ENCODE measurements at places on chromosomes 12 and 14. TPM values are rescaled to one million over a fixed set of nuclear protein-coding genes. Genes with fewer than 3 reads are reported as not detected.

- no peak for DNase-seq
Measured at GRCh38 chr14:85401384-85401783, 128.6 kb upstream of the FLRT2 start.

DNA sequence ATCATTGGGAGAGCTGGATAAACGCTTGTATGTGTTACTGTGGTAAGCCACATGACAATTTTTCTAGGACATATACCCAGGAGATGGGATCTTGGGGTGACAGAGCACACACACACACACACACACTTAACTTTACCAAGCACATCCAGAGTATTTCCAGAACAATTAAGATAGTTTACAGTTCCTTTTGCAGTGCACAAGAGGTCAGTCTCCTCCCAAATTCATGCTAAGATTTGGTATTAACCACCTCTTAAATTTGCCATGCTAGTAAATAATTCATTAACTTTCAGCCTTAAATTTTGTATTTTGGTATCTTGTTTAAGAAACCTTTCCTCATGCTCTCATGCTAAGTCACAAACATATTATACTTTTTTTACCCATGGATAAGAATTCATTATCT is 33.9 kb upstream of the LIMA1 start:
- no peak for DNase-seq

DNA sequence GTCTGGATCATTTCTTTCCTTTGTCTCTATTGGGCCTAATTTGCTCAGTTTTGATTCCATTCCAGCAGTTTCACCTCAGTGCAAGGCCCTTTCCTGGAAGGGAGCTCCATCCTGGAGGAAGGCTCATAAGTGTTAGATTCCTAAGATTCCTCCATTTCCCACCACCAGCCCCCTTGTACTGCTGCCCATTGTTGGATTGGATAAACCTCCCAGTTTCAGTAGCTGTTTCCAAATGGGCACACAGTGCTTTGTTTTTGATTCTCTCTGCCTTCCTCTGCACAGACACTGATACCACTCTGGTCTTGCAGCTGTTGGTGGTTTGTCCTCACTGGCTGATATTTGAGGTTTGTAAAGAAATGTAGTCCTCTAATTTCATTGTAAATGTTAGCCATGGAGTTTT is 158.9 kb downstream of the SLC15A5 start:
- DNase-seq: no peak

GRCh38 chr14:99991331-99991730 is 73.9 kb upstream of the EVL start:
- no peak for DNase-seq

GRCh38 chr14:68707482-68707881 is 85.4 kb downstream of the ZFP36L1 start:
- no peak for DNase-seq

DNA sequence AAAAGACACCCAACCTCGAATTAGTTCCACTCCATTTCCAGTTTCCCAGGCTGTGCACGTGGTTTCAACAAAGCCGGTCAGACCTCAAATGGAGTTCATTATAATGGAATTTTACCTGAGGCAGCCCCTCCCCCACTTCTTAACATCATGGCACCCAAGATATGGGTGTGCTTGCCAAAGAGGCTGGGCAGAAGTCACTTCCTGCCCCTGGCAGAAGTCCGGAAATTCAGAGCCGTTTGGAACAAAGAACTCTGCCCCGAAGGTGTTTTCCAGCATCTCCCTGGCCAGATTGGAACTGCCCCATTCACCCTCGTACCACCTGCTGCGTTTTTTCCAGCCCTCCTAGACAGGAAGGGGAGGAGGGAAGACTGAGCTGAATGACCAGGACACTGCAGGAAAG is 8.2 kb downstream of the VDR start:
- no peak for DNase-seq

- no peak for DNase-seq
Measured at GRCh38 chr12:118259079-118259478, 113.6 kb downstream of the TAOK3 start.

- no peak for DNase-seq
Measured at GRCh38 chr12:63064080-63064479, 86.9 kb downstream of the AVPR1A start.

DNA sequence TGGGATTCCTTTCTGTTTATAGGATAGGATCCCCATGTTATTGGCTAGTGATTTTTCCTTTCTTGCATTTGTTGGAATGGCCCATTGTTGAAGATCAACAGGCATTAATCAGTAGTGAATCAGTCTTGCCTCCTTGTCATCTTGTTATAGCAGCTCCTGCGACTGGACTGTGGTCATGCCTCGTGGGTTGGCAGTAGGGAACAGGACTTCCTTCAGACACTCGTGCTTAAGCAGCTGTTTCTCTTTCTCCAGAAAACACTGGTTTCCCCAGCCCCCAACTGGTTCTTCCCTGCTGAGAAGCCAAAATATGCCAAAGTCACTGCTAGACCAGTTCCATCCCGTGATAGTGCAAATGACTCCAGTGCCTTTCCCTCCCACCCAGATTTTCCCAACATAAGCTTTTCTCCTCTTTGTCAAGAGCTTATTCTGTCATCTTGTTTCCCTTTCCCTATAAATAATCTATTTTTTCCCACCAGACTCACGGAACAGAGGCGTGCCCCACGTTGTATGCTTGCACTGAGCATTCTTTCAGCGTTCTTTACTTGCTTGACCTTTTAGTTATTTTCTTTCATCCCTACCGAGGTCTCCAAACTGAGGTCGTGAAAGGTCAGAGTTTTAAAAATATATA is 83.5 kb downstream of the SAMD4A start:
- DNase-seq: no peak

GRCh38 chr12:49489720-49490119 is 49.1 kb upstream of the KCNH3 start:
- no peak for DNase-seq

DNA sequence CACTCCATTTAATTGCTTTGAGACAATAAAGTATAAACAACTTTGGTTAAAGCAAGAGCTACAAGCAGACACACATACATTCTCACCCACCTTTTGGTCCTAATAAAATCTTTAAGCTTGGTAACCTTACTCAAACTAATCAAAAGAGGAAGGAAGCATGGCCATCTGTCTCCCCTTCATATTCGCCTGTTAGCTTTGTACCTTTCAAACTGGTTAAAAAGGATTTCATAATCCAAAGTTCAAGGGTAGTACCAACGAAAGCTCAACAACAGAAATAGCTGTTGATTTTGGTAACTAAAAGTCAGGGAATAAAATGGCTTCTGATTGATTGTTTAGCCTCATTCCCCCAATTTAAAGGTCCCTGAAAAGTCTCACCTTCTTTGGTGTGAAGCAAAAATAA is 456.9 kb downstream of the BCAT1 start:
- DNase-seq: no peak

DNA sequence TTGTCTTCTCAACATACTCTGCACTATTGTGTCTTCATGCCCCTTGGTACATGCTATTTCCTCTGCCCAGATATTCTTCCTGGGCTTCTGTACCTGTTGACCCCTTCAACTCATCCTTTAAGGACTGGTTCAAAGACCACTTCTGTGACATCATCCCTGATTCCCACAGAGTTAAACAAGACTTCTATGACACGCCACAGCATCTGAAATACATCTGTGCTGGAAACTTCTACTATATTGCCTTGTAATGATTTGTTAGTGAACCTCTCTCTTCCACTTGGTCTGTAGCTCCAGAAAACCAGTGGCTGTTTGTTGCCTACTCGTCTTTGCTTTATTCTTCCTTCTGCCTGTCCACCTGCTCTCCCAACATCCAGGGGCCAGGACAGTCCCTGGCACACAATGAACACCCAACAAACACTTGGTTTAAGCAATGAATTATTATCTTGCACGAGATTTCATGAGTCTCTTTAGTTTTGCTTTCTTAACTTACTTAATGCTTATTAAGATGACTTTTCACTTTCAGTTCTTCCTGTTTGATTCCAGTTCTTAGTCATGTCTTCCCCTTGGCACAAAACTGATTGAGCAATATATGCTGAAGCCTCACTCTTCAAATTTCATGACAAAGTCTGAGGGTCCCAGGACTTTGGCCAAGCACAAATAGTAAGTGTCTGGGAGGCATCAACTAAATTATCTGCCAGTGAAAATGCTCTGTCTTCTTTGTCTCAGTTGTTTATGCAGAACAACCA is 485.9 kb downstream of the APAF1 start:
- DNase-seq: no peak

GRCh38 chr14:52563120-52563519 is 10.5 kb downstream of the GPR137C start:
- no peak for DNase-seq

- no peak for DNase-seq
Measured at GRCh38 chr12:76777765-76778216, 13.9 kb downstream of the ZDHHC17 start.

DNA sequence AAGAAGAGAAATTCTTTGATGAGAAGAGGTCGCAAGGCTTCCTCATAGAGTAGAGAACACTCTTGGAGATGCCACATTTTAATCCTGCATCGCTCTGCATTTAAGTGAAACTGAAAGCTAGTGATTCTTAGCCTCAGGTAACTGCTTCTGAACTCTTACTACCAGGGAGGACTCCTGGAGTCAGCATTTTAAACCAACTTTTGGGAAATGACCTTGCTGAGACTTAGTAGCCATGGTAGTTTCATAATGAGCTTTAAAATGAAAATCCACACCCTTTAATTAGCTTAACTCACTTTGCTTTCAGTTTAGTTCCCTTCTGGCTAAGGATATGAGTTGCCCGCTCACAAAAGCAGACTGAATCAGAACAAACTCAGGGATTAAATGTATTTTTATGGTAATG is 80.3 kb downstream of the SYNE2 start:
- DNase-seq: no peak

DNA sequence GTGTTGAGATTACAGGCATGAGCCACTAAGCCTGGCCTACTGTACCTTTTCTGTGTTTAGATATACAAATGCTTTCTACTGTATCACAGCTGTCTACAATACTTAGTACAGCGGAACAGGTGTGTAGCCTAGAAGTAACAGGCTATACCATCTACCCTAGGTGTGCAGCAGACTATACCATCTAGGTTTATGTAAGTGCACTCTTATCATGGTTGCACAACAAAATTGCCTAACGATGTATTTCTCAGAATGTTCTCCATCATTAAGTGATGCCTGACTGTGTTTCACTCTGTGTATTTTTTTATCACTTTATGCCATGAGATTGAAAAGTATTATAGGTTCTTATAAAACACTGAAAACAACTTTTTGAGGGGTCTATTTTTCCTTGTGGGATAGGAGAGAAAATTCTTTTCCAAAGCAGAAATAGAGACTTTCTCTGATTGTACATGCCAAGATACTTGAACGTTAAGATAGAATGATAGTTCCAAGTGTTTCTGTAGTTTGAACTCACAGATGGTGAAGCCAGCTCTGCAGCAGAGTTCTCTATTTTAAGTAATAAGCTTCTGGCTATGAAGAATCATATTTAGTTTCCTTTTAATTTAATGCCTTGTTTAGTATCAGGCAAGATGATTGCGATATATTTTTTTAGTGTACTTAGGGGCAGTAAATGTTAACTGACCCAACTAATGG is 17.0 kb downstream of the TMPRSS12 start:
- no peak for DNase-seq

GRCh38 chr14:59679872-59680271 is 103.3 kb upstream of the CCDC175 start:
- DNase-seq: no peak

DNA sequence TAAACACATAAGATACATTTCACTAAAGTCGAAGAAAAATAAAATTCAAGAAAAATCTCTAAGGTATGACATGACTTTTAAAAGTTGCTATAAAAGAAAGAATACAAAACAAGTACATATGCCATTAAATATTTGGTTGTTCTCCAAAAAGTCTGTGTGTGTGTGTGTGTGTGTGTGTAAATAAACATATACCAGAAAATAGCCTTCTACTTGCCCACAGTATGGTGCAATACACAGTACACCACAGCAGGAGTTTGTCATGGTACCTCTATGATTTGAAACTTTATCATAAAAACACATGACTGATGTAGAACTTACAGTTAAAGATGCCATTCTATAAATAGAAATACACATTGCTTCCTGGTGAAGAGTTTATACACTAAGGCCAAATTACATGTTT is 692.7 kb upstream of the MGAT4C start:
- DNase-seq: no peak

- no peak for DNase-seq
Measured at GRCh38 chr12:70823182-70823976, 97.2 kb downstream of the PTPRR start.

DNA sequence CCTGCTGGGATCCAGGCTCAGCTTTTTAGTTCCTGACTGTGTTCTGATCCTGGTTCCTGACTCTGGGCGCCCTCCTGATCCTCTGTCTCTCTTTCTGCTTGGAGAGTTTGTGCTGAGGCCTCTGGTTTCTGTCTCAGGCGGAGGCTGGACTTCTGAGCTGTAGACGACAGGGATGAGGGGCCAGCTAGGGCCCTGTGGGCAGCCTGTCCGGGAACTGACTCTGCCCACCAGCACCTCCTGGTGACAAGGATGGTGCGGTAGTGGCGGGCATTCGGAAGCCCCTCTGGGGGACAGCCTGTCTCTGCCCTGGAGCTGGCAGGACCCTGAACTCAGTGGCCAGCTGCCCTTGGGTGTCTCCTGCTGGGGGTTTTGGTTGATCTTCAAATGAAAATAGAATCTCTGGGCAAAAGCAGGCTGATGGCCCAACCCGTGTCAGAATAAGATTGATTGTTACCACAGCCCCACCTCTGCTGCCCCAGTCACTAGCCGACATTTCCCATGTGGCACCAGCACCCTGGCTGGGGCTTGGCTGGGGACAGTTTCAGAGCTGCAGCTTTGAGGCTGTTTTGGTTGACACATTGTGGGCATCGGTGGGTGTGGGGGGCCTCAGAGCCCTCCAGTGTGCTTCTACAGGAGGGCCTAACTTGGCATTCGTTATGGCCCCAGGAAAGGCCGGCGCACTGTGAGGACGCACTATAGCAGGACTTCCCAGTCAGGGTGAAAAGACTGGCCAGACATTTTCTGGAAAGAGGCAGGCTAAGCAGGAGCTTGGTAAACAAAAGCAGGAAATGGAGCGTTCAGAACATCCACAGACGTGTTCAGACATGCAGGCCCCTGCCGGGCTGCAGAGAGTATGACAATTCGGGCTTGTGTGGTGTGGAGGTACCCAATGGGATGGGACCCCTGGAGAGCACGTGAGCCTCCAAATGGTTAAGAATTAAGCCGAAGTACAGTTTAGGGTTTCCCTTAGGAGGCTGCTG is 16.2 kb downstream of the KRT80 start:
- no peak for DNase-seq

- peak; percentile 44 for DNase-seq
Measured at GRCh38 chr14:102493585-102493984, 16.0 kb downstream of the ANKRD9 start.

GRCh38 chr14:81153187-81153586 is 67.6 kb downstream of the GTF2A1 start:
- no peak for DNase-seq

DNA sequence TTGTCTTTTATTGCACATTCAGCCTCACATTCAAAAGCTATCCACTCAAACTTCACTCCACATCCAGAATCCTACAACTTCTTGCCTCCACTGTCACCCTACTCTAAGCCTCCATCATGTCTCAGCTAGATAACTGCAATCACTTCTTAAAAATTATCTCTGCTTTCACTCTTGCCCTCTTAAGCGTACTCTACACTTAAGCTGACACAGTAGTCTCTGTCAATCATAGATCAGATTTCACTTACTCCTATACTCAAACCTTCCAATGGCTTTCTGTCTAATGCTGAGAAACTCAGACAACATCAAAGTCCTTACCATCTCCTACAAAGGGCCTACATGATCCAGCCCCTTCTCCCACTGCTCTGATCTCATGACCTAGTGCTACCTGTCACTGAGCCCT is 304.1 kb downstream of the ITPR2 start:
- DNase-seq: no peak

KRT79 gene
- not detected for total RNA-seq

ASPG gene
- total RNA-seq: not detected

SLC6A15 gene
- total RNA-seq: not detected

PLEKHD1 gene
- total RNA-seq: 0.08 TPM

NPFF gene
- total RNA-seq: not detected

Measured in psoas muscle (tissue), 8 donors.